ENCODE measurements at places on chromosomes 7 and 10.

DNA sequence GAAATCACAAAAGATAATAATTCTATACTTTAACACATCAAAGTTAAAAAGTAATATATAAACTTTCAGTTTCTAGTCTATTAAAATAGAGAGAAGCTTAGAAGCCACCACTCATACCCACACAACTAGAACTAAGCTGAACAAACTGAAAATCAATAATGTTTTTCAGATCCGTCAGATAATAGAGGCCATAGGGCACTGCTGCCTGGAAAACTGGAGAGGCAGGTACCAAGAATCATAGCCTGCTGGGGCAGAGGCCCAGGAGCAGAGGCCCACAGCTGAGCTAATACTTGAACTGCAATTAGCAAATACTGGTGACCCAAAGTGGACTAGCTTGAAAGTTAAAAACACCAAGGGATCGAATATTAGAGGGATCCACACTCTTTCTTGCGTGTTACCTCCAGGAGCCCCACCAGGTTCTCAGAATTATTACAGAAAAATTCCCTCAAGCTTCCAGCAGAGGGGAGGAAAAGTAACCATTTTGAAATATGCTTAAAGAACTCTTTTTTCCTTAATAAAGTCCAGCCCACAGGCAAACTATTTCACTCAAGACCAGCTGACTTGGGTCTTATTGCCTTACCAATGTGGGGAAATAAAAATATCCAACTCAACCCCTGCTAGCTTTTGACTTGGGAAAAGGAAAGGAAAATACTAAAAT lies 774.1 kb upstream of the IGFBP3 start:
- H3K27ac ChIP-seq, result no peak overlapping the region
- no peaks in the 10 kb centered on the region for H3K27me3 ChIP-seq
- DNase-seq, result no peak

DNA sequence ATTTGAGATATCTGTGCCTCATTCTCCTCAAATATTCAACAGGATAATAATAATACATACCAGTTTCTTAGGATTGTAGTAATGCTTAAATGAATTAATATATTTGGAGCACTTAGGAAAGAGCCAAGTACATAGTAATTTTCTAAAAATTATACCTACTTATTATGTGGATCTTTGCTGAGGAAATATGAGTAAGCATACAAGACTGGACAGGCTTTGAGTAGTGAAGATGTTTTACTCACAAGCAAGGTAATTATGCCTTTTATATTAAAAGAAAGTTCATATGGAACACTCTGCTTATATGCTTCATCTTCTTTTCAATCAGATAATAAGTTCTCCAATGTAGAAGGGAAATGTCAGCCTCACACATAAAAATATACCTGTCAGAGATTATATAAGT lies 337.5 kb upstream of the KAT6B start:
- H3K27ac ChIP-seq, result no peak overlapping the region
- H3K4me3 ChIP-seq, result no peak overlapping the region
- no peaks in the 10 kb centered on the region for H3K36me3 ChIP-seq
- peaks cover 2% of the 10 kb centered on the region for H3K4me1 ChIP-seq

DNA sequence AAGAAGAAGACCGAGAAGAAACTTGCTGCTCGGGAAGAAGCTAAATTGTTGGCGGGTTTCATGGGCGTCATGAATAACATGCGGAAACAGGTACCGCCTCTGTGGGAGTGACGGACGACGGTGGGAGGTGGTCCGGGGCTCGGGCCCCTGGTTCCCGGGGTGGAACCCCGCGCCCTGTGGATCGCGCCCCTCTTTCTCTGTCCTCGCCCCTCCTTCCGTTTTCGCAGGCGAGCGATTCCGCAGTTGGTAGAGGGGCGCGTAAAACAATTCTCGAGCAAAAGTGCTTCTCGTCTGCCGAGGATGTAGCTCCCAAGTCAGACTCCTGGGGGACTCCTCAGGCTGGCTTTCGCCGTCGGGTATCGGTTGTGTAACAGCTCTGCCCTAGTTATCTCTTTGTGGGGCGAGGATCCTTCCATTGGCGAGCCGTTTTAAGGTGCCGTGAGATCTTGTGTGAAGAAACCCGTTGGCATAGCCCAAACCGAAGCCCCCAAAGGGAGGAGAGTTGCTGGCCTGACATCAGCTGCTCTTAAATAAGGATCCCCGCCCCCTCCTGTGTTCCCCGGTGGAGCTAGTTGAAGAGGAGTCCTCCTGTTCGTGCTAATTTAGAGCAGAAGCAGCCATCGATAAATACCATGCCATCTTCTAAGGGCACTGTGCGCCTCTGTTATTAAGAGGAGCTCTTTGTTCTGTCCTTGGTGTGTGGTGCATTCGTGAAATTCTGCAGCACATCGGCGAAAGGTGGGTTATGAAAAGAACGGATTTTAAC lies 655 bp downstream of the KLHL7 start:
- H3K4me3 ChIP-seq, result peak overlapping the region; percentile 96
- no peaks in the 10 kb centered on the region for H3K27me3 ChIP-seq

GRCh38 chr10:3245395-3245794 lies 72.8 kb upstream of the PITRM1 start:
- H3K27ac ChIP-seq, result no peak overlapping the region
- no peaks in the 10 kb centered on the region for H3K4me1 ChIP-seq
- H3K36me3 ChIP-seq, result no peaks in the 10 kb centered on the region

GRCh38 chr10:18000601-18001000 lies 48.9 kb downstream of the SLC39A12 start:
- no peak overlapping the region for H3K27ac ChIP-seq
- no peaks in the 10 kb centered on the region for H3K27me3 ChIP-seq
- H3K36me3 ChIP-seq, result no peaks in the 10 kb centered on the region
- H3K4me3 ChIP-seq, result no peak overlapping the region

DNA sequence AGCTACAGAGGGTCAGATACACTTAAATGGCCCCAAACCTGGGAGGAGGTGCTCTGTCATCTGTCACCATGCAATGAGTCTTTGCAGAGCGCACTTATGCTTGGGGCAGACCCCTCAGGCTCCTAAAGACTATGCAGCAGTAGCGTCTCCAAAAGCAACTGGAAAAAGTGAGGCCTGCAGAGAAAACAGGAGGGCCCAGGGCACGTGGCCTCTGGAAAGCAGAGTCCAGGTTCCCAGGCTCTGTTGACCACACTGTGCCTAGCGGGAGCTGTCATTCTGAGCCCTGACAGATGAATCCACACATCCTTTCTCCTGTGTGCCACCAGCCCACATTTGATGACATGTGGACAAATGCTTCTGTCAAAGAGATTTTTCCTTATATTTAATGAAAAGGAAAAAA lies 66.4 kb downstream of the MINDY4 start:
- no peak for DNase-seq
- H3K27me3 ChIP-seq, result no peaks in the 10 kb centered on the region
- H3K4me1 ChIP-seq, result peaks cover 1% of the 10 kb centered on the region

DNA sequence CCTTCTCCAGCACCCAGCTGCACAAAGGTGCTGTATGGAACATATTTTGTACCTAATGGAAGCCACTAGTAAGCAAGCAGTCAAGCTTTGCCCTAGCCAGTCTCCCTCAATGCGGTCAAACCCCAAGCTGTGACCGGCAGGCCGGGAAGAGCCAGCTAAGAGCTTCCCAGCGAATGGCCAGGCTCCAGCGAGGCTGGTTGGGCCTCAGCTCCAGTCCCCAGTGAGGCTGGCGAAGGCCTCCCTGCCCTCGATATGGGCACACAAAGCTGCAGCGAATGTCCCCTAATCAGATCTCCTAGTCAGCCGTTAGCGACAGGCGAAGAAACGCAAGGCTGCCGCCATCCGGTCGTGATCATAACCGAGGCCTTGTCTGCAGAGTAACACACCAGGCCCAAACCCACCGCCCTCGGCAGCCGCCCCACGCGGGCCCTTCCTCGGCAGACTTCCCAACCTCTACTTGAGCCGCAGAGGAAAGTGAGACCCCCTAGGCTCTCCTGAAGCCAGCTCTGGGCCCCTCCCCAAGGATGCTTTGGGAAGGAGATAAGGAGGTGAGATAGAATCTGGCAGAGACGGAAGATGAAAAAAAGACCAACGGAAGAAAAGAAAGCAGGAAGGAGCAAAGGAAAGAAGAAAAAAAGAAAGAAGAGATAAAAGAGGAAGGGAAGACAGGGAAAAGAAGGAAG lies 3.1 kb upstream of the HOXA9 start:
- peaks cover 25% of the 10 kb centered on the region for H3K4me1 ChIP-seq
- H3K27ac ChIP-seq, result peak overlapping the region; percentile 49
- DNase-seq, result no peak
- no peak overlapping the region for H3K4me3 ChIP-seq
